ENCODE measurements at places on chromosomes 1 and 21.

DNA sequence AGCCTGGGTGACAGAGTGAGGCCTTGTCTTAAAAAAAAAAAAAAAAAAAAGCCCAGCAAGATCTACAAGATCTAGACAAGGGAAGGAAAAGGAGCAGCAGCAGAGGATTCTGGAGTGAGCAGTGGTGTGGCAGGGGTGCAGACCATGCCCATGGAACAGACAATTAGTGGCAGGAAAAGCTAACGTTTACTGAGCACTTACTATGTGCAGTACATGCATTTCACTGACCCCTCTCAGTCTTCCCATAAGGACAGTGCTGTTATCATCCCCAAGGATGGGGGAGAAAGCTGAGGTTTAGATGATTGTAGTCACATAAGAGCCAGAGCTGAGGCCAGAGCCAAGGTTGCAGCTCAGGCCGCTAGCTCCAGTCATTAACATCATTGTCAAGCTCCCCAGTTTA, 5.9 kb downstream of the PODN start:
- DNase-seq: no peak

- DNase-seq: no peak
These were observed 252.7 kb downstream of the TTLL7 start for GRCh38 chr1:83746234-83746633.

DNA sequence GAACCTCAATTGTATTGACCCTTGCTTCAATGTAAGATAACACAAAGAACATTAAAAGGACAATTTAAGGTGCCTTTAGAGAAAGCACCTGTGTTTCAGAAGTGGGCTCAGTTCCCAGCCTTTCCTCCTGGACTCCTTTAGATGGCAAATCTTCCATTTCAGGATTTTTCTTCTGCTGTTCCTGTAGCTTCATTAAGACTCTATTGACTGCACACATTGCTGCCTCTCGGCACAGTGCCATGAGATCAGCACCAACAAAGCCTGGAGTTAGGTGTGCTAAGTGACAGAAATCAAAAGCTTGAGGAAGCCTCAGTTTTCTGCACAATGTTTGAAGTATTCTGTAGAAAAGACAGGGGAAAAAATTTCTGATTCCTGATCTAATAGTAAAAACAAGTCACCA, 40.6 kb downstream of the NVL start:
- DNase-seq: no peak

DNA sequence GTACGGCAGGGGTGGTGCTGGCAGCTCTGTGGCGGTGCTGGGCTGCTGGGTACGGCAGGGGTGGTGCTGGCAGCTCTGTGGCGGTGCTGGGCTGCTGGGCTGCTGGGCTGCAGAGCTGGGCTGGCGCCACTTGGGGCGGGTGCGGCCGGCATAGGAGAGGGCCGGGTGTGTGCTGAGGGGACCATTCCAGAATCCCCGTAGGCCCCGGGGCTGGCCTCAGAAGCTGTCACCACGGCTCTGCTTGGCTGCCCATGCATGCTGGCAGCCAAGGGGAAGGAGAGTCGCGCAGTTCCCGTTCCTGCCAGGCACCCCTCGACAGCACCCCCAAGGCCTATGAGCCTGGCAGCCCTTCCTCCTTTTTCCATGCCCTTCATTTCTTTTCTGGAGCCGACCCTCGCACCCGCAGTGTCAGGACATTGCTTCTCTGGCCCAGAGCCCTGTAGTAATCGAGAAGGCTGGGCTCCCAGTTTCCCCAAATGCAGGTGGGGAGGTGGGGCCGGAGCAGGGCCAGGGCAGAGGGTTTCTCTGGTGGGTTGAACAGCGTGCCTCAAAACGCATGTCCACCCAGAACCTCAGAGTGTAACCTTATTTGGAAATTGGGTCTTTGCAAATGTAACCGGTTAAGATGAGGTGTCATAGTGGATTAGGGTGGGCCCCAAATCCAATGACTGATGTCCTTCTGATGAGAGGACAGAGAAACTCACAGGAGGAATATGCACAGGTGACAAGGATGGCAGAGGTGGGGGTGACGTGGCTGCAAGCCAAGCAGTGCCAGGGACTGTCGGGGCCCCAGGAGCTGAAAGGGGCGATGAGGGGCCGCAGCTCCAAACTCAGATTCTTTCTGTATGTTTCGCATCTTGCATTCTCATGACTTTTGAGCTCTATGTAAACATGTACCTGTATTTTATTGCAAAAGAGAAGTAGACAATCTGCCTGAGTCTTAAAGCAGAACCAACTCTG, 71.0 kb upstream of the ACTRT2 start:
- DNase-seq: no peak

DNA sequence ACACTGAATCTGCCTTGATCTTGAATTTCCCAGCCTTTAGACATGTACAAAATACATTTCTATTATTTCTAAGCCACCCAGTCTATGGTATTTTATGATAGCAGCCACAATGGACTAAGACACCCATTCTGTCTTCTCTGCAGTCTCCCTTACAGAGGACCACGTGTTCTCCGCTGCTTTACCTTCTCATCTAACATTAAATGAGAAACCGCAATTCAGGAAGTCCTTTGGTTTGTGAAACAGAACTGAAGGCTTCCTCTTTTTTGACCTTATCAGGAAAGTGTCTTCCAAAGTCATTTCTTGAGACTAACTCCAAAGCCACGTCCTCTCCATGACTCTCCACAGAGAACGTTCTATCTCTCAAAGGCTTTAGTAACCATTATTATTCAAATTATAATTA, 560.1 kb downstream of the OMA1 start:
- no peak for DNase-seq

- no peak for DNase-seq
These were observed 177.1 kb upstream of the RAB4A start for GRCh38 chr1:229093609-229094336.

DNA sequence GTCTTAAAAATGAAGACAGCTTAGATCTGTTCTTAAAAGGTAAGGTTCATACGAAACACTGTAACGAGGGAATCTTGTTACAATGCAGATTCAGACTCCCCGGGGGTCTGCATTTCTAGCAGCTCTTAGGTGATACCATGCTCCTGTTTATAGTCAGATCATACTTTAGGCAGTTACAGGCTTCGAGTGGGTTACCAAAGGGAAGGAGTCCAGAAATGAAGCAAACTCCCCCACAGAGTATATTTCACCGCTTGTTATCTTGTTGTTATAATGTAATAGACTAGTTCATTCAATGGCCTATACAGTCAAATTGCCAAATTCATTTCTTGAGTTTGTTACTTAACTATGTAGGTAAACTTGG, 601.1 kb downstream of the USP25 start:
- no peak for DNase-seq

GRCh38 chr1:54001591-54001990, 16.4 kb downstream of the LDLRAD1 start:
- no peak for DNase-seq

DNA sequence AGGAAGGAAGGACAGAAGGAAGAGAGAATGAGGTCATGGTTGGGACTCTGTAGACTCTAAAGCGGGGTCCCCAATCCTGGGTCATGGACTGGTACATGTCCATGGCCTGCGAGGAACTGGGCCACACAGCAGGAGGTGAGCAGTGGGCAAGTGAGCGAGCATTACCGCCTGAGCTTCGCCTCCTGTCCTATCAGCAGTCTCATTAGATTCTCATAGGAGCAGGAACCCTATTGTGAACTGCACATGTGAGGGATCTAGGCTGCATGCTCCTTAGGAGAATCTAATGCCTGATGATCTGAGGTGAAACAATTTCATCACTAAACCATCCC, 128.9 kb downstream of the TRABD2B start:
- no peak for DNase-seq

GRCh38 chr1:113266788-113267187, 123.5 kb upstream of the MAGI3 start:
- no peak for DNase-seq

DNA sequence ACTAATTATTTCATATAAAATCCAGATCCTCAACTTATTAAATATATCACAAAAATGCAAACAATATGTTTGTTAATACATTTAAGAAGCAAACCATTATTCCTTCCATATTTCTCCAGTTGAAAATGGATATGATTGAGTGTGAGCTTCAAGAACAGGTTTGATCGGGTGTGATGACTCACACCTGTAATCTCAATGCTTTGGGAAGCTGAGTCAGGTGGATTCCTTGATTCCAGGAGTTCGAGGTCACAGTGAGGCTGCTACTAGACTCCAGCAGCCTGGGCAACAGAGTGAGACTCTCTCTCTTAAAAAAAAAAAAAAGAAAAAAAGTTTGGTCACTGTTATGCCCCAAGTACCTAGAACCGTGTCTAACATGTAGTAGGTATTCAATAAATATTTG, 42.9 kb upstream of the RRP15 start:
- no peak for DNase-seq

GRCh38 chr1:211589782-211590721, 11.1 kb upstream of the SLC30A1 start:
- no peak for DNase-seq

- DNase-seq: no peak
These were observed 82.2 kb downstream of the MDM4 start for GRCh38 chr1:204598319-204598969.

- no peak for DNase-seq
These were observed 476.2 kb downstream of the CAMTA1 start for GRCh38 chr1:7261490-7261889.

GRCh38 chr1:210731597-210731996, 402.4 kb downstream of the KCNH1 start:
- no peak for DNase-seq

DNA sequence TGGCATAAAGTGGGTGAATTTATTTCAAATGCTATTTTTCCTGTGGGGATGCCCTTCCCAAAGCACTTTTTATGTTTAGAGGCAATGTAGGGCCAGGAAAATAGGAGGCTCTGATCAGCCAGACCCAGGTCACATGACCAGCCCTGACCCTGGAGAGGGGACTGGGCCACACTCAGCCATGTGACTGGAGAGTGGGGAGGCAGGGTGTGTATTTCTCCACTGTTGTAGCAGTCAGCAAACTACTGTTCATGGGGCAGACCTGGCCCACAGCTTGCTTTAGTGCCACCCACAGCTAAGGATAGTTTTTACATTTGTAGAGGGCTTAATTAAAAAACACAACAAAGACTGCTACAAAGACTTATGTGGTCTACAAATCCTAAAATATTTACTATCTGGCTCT, 153.8 kb downstream of the ACTL8 start:
- DNase-seq: no peak

GRCh38 chr21:34640858-34641257, 25.9 kb upstream of the RCAN1 start:
- no peak for DNase-seq

- no peak for DNase-seq
These were observed 135.4 kb upstream of the ATP1B1 start for GRCh38 chr1:168970926-168971659.

DNA sequence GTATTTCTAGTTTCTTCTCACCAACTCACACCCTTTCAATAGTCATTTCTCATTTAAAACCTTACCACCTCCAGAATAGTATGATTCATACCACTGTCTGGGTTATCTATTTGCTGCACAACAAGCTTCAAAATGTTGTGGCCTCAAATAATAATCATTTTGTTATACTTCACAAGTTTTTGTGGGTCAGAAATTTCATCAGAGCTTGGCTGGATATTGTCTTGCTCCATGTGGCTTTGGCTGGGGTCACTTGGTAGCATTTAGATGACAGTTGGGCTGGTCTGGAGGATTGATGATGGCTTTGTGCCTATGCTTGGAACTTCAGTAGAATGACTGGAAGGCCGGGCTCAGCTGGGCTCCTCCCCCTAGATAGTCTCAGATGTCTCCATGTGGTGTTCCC, 66.0 kb downstream of the TGFB2 start:
- no peak for DNase-seq

DNA sequence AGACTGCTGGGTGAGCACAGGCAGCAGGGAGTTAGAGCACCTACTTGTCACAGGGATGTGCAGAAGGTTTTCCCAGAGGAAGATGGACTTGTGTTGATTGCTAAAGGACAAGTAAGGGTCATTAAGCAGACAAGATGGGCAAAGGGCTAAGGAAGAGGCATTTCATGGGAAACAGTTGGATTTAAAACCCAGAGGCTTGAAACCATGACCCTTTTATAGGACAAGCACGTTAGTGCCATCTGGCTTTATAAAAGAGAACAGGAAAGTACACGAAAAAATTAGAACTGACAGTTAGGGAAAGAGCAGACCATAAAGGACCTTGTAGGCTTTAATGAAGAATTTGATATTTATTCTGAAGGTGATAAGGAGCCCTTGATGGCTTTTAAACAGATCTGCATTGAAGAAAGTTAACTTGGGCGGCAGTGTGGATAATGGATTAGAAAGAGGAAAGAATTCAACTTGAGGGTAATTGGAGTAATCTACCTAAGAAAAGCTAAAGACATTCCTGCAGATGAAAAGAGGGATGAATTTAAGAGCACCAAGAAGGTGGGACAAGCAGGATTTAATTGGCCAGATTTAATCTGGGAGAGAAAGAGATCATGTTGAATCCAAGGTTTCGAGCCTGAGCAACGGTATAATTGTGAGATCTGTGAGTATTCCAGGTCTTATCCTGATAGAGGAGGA, 68.6 kb downstream of the ZC3H11B start:
- no peak for DNase-seq

DNA sequence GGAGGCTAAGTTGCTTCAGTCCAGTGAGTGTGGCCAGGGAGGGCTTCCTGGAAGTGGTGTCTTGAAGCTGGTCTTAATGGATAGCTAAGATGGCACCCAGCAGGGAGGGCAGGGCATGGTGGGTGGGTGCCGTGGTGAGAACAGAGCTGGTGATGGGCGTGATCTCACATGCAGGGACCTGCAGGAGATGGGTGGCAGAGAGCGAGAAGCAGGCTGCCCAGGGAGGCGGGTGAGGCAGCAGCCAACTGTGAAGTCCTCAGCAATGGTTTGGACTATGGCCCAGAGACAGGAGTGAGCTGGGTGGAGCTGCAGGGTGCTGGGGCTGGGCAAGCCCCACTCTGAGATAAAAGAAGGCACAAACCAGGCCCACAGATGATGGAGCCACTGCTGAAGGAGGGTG, 50.7 kb downstream of the UMODL1 start:
- no peak for DNase-seq

GRCh38 chr1:49333906-49334305, 557.2 kb upstream of the BEND5 start:
- no peak for DNase-seq

GRCh38 chr1:107559881-107560280, 405.1 kb downstream of the VAV3 start:
- DNase-seq: no peak

Data from hematopoietic multipotent progenitor cell treated with erythropoietin and hydrocortisone succinate and interleukin-3 and kit ligand, for 17 days (in vitro differentiated cells).